ENCODE measurements at places on chromosomes 4 and X.
A peak's percentile ranks its signal among the peaks of the same experiment; 100 is the strongest.

DNA sequence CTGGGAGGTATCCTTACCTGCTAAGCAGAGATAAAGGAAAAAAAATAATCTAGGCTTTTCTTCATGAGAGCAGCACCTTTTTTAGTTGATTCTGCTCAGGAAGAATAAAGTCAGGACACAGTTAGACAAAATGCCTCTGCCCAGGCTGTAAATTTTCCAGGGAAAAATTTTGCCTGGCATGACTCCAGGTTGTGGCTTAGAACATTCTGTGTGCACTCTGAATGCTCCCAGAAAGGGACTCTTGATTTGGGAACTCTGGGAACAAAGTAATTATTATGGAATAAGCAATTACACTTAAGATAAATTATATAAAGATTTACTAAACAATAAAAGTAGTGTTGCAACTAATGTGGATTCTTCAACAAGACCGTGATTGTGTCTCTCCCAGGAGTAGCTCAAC, 826.2 kb upstream of the TENM3 start:
- DNase-seq = no peak

DNA sequence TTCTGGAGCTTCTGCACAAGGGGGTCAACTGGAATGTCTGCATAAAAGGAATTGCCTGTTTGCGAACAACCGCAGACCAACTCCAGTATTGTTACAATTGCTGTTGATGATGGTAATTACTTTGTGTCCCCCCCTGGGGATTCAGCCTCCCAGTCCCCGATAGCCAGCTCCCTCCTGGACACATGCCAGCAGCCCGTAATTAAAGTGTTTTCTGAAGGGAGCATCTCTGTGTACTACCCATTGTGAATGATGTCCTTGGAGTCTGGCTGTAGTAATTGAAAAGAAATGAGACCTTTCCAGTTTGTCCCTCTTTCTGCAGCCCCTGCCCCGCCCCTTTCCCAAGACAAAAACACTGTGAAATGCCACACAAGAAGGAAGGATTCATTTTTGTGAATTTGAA, 377.1 kb upstream of the LCORL start:
- no peak for DNase-seq

GRCh38 chrX:73855546-73855945, 292.5 kb downstream of the CHIC1 start:
- peak; percentile 15 for DNase-seq

DNA sequence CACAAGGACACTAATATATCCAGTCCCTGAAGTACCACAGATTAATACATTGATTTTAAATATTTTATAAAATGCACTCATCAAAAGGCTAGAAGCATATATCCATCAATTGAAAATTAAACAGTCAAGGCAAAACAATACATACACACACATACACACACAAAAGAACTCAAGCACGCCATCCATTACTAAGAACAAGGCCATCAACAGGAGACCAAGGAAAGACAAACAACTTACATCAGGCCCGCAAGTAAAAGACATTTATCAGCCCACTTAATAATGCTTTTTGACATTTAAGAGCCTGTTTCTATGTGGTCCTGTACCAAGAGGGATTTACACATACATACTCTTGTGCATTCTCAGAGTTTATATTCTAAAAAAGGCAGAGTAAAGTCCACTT, 50.0 kb upstream of the ZNF827 start:
- DNase-seq = no peak

GRCh38 chrX:129800186-129800585, 20.4 kb downstream of the SASH3 start:
- no peak for DNase-seq

GRCh38 chrX:153184787-153185186, 5.7 kb downstream of the MAGEA1 start:
- no peak for DNase-seq

DNA sequence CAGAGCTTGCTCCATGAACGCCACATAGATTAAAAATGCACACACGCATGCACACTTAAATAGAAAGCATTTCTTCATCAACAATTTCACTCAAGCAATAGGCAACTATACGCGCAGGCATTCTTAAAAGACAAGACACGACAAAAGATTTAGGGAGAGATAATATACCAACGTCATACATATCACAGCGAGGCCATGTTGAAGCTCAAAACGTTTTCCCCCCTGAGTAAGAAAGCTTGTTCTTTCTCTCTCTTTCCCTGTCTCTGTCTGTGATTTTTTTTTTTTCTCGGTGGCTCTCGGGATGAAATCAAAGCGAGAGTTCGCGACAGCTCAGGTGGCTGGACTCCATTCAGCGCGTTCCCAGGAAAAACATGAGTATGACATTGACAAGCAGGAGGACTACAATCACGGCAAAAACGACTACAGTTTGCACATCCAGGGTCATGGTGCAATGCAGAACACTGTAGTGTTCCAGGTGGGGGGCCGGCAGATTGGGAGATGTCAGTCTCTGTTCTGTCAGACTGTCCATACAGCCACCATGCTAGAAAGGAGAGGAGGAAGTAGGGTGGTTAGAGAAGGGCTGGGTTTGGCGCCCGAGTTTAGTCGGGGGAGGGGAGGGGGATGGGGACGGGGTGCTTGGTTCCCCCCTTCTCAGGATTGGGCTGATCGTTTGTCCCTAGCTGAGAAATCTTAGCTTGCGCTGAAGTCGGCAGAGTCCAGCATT, 30.7 kb downstream of the ARHGEF9 start:
- DNase-seq = no peak

DNA sequence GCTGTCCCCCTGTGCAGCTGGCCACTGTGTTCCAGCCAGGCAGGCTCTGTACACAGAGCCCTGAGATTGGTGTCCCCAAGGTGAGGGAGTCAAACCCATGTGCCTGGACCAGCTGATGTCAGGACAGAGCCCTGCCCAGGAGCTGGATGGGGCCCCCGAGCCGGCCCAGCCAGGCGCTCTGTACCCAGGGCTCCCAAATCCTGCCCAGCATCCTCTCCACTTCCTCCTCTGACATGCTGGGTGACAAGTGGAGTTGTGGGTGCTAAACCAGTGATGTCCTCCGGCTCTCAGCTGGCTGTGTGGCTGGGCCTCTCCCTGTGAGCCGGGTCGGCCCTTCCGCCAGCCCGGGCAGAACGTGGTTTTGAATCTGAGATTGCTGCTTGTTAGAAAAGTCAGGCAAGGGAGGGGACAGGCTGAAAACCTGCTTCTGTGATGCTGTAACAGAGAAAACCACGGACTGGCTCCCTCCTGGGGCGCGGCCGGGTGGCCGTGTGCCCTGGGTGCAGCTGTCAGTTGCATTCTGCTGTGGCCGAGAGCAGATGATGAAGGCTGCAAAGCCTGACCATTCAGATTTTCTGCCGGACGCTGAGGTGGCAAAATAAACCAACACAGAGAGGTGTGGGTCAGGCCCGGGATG, 7.9 kb upstream of the CPLX1 start:
- DNase-seq = no peak

DNA sequence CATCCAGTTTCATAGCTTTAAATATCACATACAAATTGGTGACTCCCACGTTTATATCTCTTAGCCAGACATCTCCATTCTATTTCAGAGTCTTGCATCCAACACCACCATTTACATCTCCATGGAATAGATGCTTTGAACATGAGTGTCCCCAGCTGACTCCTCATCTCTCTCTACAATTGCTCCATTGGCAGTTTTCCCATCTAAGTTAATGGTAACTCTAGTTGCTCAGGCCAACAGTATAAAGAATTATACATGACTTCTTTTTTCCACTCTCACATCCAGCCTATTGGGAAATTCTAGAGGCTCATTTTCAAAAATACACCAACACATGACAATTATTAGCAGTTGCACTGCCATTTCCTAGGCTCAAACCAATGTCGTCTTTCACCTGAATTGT, 388.2 kb downstream of the STIM2 start:
- DNase-seq = no peak

- no peak for DNase-seq
Observed at GRCh38 chrX:20267607-20267930, 860 bp upstream of the RPS6KA3 start.

DNA sequence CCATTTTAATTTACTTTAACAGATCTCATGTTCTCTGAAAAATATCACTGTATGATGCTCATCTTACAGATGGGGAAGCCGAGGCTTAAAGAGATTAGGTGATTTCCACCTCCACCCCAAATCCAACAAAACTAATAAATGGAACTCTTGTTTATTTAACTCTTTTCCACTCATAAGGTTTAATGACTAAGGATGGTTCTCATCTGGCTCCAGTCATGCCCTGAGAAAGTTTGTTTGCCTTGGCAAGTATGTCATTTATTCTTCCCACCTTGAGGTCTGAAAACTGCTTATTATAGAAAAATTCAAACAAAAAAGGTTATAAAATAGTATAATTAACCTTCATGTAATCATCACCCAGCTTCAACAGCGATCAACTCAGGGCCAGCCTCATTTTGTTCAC, 56.3 kb downstream of the PPEF2 start:
- no peak for DNase-seq

DNA sequence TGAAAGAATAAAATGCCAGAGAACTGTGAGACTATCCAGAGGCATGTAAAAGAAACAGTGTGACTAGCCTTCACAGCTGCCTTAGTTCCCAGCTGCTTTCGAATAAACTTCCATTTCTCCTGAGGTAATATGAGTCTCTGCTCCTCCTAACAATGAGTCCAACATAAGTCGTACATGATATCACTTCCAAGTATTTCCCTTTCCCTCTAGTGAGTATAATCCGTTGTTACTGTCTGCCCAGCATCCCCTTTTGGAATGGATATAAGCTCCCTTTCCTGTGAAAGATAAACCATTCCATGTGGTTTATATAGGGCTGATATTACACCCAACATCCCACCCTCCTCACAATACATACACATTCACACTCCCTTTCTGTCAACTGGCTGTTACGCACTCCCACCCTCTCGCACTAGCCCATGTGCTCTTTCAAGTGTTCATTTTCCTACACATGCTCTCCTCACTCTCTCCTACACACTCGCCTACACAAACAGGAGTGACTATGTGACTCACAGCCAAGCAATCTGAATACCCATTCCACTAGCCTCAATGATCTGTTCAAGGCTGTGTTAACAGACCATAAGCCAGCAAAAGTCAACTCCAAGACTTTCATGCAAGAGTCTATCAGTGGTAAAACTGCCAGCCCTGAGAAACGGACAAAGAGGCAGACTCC, 5.0 kb downstream of the NAF1 start:
- no peak for DNase-seq

DNA sequence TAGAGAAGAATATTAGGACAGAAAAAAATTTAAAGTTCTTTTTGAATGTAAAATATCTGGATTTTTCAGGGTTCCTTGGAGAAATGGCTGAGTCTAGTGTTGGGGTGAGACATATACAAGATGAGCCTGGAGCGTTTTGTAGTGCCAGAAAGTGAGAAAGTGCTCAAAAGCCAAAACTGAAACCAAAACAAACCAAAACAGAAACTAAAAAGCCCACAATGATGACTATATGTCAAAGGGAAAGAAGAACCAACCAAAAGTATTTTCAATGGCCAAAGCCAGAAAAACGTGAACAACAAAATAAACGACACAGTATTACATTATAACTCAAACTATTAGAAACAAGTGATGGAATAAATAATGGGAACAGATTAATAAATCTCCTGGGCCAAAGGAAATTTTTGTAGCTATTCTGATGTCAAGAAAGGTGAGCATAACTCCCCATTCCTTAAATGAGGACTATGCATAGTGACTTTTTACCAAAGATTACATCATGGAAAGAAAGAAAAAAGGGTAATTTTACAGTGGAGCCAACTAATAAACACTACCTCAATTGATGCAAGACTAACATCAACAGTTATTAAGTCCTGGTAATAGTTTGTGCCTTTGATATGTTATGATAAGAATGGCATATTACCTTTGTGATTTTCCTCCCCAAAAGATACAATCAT, 1137.6 kb downstream of the C4orf33 start:
- DNase-seq = no peak

DNA sequence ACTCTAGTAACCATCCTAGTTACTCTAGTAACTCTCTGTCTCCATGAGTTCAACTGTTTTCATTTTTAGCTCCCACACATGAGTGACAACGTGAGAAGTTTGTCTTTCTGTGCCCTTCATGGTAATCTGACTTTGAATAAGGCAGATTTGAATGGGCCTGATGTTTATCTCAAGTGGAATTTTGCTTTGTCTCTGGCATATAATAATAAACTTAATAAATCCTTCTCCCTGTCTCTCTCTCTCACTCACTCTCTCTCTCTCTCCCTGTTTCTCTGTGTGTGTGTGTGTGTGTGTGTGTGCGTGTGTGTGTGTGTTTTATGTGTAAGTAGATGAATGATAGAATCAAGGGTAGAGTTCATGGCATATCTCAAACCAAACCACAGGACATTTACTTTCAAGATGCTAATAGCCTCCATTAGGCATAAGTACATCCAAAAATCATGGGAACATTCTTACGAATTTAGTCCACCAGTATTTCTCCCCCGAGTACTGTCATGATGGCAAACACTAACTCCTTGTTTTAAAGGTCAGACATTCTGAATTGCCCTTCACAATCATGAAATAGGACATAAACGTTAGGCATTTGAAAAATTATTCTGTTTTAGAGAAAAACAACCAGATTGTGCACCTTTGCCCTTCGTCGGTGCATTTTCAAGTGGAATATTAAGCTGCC, 193.1 kb downstream of the SPATA18 start:
- DNase-seq = no peak

DNA sequence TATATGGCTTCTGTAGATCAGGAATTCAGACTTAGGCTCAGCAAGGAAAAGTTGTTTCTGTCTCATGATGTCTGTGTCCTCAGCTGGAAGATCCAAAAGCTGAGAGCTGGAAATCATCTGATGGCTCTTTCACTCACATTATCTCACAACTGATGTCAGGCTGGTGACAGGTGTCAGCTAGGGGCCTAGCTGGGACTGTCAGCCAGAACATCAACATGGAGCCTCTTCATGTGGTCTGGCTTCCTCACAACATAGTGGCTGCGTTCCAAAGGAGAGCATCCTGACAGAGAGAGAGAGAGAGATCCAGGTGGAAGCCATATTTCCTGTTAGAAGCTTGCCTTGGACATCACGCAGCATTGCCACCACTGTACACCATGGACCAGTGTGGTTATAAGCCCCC, 10.6 kb upstream of the INTS6L start:
- DNase-seq = no peak

GRCh38 chr4:105971036-105971435, 75.8 kb downstream of the NPNT start:
- DNase-seq = no peak

- no peak for DNase-seq
Observed at GRCh38 chrX:36102425-36102824, 182.9 kb downstream of the CFAP47 start.

GRCh38 chrX:66544181-66544580, 94.7 kb downstream of the EDA2R start:
- no peak for DNase-seq

- DNase-seq = no peak
Observed at GRCh38 chr4:41881981-41882624, 53.1 kb upstream of the TMEM33 start.

GRCh38 chr4:173171987-173172386, 3.4 kb downstream of the GALNT7 start:
- DNase-seq = no peak

- no peak for DNase-seq
Observed at GRCh38 chrX:154002215-154002719, 17.4 kb downstream of the IRAK1 start.

DNA sequence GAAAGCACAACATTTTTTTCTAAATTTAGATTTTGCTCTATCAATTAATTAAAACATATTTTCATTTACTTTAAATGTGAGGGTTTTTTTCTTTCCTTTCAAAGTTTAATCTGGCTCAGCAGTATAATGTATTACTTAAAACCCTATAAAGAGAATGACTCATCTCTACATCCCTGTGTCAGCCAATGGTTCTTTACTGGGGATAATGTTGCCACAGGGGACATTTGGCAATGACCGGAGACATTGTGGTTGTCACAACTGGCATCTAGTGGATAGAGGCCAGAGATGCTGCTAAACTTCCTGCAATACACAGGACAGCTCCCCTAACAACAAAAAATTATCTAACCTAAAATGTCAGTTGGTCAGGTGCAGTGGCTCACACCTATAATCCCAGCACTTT, 53.8 kb downstream of the SYNPO2 start:
- DNase-seq = no peak
